T-helper 2 cell (primary cell): ENCODE measurements at places on chromosomes 16 and 17.

- DNase-seq = no peak
Measured at GRCh38 chr17:6953689-6954088, 42.2 kb upstream of the ALOX12 start.

GRCh38 chr17:50533720-50534148 lies 1.2 kb downstream of the EPN3 start:
- no peak for DNase-seq

- no peak for DNase-seq
Measured at GRCh38 chr17:43616852-43617251, 44.9 kb downstream of the MEOX1 start.

DNA sequence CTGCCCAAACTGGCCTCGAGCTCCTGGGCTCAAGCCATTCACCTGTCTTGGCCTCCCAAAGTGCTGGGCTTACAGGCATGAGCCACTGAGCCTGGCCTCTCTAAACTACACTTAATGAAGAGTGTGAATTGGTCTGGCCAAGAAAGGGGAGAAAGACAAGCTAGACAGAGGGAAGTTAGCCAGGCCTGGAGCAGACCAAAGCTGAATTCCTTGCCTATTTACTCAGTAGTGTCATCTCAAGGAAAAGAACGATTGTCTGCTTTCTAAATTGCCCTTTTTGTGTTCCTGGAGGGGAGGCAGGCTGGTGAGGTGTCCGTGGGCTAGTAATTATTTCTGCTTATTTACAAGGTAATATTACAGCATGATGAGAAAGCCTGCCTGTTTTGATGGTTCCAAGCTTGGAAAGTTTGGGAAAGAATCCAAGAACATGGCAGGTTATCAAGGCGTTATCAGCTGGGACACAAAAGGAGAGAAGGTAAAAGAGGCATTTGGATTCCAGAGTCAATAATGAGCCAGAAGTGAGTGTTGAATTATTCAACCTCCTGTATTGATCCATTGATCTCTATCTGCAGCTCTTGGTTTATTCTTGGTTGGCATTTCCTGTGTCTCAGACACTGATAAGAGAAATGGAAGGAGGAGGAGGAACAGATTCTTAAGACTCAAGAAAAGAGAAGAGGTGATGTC lies 6.3 kb upstream of the CBFB start:
- no peak for DNase-seq

DNA sequence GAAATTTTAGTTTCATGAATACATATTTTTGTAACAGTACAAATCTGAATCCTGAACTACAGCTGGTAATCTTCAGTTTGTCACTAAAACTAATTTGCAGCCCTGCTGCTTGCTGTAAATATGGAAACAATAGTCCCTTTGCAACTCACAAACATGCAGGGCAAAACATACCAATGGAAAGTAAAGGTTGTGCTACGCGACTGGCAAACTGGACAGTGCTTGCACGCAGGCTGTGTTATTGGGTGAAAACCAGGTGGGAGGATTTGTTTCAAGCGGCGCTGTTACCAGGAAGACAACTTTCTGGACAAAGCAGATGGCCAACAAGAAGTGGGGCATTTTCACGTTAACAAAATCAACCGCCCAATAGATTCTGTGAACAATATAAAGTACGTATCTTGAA lies 93.5 kb downstream of the CDYL2 start:
- DNase-seq = no peak

DNA sequence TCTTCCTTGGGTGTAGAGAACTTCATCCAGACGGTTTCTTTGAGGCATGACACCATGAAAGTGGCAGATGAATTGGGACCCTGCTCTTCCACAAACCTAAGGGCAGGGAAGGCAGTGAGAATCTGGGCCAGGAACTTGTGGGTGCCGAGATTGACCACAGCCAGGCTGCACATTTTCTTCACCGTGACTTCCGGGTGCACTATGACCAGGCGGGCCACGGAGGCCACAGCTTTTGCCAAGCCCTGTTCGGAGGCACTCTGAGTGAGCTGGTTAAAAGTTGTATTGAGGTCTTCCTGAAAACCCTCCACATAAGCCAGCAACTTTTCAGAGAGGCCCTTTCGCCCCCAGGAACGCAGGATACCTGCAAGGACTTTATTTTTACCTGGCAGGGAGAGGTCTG lies 5.9 kb downstream of the GEMIN4 start:
- no peak for DNase-seq

DNA sequence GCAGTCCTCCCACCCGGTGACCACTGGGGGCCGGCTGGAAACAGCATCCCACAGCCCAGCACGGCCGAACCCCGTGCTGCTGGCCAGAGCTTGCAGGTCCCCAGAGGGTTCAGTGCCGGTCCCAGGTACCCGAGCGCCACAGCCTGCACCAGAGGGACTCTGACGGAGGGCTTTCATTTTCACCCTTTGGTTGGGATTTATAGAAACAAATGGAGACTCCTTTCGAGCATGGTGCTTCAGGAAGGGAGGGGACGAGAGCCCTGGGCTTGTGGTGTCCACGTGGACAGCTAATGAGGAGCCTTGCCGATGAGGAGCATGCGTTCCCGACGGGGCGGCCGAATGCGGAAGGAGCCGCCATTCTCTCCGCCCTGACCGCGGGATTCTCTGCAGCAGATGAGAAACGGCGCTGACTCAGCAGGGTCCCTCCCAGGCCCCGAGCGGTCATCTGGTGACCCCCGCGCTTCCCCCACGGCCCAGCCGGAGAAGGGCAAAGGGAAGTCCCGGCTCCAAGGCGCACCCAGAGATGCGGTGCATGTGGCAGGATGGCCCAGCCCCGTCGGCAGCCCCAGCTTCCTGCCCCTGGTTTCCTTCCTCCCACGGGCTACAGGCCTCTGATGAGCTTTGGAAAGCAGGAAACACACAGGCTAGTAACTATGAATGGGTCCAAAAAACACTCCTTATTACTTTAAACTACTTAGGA lies 9.8 kb downstream of the SLC38A10 start:
- peak; percentile 77 for DNase-seq

DNA sequence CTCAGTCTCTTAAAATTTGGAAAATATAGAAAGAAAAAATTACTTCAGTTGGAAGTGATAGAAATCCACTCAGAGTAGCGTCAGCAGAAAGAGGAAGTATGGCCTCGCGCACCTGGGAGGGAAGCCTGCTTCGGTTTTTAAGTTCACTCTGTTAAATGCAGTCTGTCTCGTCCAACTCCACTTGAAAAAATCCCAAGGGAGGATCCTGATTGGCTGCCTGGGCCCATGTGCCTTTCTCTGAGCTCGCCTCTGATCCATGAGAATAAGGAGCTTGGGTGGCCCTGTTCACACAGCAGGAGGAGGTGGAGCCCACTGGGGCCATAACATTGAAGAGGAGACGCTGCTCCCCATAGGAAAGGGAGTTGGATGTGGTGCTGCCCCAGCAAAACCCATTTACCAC lies 40.7 kb downstream of the DNAJA2 start:
- no peak for DNase-seq

DNA sequence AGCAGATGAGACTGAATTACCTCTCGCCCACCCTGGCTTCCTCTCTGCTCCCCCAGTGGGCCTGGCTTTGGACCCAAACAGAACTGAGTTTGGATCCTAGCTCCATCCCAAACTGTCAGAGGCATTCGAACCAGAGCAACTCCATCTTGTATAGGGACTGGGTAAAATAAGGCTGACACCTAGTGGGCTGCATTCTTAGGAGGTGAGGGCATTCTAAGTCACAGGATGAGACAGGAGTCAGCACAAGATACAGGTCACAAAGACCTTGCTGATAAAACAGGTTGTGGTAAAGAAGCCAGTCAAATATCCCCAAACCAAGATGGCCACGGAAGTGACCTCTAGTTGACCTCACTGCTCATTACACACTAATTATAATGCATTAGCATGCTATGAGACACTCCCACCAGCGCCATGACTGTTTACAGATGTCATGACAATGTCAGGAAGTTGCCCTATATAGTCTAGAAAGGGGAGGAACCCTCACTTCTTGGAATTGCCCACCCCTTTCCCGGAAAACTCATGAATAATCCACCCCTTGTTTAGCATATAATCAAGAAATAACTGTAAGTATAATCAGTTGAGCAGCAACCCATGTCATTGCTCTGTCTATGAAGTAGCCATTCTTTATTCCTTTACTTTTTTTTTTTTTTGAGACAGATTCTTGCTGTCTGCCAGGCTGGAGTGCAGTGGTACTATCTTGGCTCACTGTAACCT lies 44.4 kb downstream of the LYRM1 start:
- peak; percentile 3 for DNase-seq

- no peak for DNase-seq
Measured at GRCh38 chr16:17744921-17745572, 274.3 kb upstream of the XYLT1 start.

DNA sequence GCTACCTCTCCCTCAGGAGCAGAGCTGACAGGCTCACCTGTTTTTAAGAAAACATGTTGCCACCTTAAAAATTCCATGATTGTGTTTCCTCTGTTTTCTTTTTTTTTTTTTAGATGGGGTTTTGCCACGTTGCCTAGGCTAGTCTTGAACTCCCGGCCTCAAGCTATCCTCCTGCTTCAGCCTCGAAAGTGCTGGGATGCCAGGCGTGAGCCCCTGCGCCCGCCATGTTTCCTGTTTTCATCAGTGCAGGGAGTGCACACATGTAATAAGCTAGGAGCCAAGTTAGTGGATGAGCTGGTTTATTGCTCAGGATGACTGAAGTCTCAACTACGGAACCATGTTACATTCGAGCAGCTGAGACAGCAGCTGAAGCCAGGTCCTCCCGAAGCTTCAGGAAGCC lies 13.6 kb downstream of the MRM3 start:
- no peak for DNase-seq

DNA sequence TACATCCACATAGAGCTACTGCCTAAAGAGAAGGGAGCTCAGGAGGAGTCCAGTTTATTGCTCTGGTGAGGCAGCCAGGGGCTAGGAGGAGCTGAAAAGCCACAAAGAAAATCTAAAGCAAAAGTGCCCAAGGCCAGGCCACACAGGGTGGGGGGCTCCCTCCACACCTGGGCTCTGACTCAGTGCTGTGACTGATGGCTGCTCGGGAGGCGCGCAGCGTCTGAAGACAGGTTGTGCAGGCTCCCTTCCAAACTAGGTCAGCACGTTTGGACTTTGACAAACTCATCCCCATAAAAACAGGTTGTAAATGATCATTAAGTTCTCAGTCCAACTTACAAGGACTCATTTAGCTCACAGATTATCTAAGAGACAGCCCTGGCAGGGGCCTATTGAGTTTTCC lies 22.2 kb upstream of the LCMT1 start:
- DNase-seq = no peak

GRCh38 chr17:21012736-21013135 lies 30.1 kb downstream of the USP22 start:
- no peak for DNase-seq

DNA sequence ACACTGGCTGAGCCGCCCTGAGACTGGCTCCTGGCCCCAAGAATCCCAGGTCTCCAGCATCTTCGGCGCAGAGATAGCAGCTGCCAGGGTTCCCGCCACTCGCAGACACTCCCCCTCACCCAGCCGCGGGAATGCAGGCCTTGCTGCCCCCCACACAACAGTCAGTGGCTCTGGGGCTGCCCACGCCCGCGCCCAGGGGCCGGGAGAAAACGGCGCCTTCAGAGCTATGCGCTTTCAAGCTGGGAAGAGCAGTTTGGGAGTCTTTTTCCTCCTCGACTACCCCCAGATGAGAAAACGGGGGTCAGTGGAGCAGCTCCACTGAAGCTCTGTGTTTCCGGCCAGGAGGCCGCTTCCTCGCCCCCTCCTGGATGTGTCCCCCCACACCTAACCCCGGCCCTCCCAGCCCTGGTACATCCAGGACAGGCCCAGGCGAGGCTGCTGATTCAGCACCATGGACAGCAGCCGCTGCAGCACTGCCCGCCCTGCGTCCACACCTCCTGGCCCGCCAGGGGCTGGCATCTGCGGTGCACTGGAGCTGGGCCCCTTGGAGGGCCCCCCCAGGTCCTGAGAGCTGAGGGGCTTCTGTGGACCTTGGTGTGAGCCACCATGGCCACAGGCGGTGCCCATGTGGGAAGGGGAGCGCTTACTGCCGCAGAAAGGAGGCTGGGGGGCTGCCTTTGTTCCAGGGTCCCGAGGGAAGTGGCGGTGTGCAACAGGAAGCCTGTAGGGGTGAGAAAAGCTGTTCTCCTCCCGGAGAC lies 35.7 kb downstream of the CACNA1H start:
- peak; percentile 32 for DNase-seq

- DNase-seq = no peak
Measured at GRCh38 chr17:77628035-77628434, 330.5 kb upstream of the TNRC6C start.

DNA sequence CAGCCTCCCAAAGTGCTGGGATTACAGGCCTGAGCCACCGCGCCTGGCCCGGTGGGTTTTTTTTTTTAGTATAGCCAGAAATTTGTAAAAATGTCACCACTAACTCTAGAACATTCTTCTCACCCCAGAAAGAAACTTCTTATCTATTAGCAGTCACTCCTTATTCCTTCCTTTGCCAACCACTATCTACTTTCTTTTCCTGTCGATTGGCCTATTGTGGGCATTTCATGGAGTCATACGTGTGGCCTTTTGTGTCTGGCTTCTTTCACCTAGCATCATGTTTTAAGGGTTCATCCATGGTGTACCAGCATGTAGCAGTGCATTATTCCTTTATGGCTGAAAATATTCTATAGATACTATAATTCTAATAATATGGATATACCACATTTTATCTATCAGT lies 3.6 kb downstream of the CYB5D2 start:
- DNase-seq = no peak

DNA sequence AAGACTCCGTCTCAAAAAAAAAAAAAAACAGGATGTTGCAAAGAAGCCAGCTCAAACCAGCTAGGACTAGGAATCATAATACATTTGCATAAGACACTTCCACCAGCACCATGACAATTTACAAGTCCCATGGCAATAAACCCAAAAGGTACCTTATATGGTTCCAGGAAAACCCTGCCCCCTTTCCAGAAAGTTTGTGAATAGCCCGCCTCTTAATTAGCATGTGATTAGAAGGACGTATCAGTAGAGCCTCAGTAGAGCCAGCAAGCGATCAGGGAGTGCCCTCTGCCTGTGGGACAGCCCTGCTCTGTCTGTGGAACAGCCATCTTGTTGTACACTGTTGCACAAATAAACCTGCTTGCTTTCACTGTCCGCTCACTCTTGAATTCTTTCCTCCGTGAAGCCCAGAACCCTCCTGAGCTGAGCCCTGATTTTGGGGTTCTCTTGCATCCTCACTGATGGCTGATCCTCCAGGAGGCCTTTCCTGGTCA lies 14.0 kb downstream of the NUPR1 start:
- DNase-seq = no peak
